ENCODE measurements at places on chromosomes 13 and 19.

DNA sequence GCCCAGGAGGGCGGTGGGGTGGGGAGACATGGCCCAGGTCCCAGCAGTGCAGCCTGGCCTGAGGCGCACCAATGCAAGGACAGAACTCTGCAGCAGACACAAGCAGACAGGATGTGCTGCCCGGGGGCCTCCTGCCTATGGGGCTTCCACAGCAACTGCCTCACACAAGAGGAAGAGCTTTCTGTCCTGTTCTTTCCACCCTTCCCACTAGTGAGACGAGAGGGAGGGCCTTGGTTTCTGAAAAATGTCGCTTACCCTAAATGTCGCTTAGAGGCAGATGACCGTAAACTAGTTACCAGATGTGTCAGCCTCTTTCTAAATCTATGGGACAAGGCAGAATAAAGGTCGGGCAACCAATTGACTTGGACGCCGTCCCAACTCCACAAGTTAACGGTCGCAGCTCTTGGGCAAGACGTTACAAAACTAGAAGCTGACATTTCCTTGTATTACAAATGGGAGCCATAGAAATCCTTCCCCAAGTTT is at the start of gene LAIR1:
TSS of gene LAIR1 (minus strand) at position 157 of the 483 bp plus-strand sequence. CDS start at position 30, 127 bp downstream.
- no peak for DNase-seq

DNA sequence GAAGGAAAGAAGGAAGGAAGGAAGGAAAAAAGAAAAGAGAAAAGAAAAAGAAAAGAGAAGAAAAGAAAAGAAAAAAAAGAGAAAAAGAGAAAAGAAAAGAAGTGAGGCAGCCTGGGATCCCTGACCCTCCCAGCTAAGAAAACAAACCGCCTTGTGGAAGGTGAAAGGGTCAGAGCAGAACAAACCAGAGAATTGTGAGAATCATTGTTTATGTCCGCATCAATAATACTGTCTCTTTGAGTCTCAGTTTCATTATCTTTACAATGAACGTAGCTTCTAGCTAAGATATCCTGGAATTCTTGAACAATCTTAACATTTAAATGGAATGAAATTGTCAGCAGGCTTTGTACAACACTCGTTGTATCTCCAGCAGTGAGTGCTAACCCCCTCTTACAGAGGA is 66.4 kb upstream of the SERP2 start:
- DNase-seq = peak; percentile 64

- DNase-seq = peak; percentile 92
Observed at GRCh38 chr13:19838865-19839275, 24.6 kb downstream of the ZMYM5 start.

- DNase-seq = no peak
Observed at GRCh38 chr13:41457589-41458186, 338 bp downstream of the RGCC start.

DNA sequence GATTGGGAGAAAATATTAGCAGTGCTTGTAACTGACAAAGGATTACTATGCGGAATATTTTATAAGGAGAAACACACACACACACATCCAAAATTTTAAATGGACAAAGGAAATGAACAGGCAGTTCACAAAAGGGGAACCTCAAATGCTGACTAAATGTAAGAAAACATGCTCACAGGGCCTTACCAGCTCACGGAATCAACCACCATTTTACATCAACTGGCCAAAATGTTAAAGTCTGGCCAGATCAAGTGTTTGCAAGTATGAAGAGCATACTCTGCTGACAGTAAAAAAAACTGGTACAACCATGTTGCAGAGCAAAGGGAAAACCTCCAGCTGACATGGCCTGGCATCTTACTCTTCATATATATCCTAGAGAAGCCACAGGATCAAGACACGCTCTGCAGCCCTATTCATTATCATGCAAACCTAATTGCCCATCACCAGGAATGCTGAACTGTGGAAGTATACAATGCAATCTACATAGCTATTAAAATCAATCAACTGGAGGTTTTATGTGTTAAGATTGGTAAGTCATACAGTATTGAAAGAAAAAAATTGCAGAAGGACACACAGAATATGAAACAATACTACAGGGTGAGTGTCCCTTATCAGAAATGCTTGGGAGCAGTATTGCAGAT is 124.4 kb downstream of the RNF17 start:
- no peak for DNase-seq

DNA sequence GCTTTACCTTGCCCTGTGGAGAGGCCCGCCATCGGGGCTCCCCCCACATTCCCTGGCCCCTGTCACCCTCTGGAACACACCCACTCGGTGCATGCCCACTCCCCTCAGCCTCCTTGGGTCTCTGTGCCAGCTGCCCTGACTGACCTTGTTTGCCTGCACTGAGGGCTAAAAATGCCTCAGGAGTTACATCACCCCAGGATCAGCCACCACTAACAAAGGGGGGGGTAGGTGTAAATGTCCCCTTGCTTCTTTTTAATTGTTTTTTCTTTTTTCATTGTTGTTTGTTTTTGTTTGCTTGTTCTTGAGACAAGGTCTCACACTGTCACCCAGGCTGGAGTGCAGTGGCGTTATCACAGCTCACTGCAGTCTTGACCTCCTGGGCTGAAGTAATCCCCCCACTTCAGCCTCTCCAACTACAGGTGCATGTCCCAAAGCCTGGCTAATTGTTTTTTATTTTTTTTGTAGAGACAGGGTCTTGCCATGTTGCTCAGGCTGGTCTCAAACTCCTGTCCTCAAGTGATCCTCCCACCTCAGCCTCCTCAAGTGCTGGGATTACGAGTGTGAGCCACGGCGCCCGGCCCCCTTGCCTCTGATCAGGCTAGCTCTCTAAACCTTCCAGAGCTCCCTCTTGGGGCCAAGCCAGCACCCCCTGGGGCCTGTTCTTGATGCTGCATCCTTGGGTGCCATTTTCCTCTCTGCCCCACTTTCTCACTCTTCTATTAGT is 297.1 kb downstream of the UQCRFS1 start:
- no peak for DNase-seq

GRCh38 chr19:42219812-42220750 is at the start of gene ZNF526:
TSS of gene ZNF526 (plus strand) at chr19:42220312. CDS start at chr19:42224404, 4,092 bp downstream.
- DNase-seq = peak; percentile 98

DNA sequence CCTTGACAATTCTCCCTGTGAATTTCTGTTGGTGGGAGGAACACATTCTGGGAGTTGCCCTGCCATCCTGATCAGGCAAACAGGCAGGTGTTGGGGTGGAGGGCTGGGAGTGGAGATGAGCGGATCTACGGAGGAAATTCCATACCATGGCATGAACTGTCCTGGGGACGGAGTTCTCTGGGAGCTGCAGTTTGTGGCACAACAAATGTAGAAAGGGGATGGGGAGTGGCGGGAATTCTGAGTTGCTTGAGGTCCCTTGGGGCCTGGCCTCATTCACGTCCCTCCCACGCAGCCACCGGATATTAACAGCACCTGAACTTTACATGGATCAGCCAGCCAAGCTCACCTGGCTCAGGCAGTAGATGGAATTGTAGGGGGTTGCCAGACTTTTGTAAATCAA is 70.0 kb downstream of the CHST8 start:
- no peak for DNase-seq

- peak; percentile 95 for DNase-seq
Observed at GRCh38 chr19:40433391-40434216, 7.8 kb upstream of the SERTAD1 start.

DNA sequence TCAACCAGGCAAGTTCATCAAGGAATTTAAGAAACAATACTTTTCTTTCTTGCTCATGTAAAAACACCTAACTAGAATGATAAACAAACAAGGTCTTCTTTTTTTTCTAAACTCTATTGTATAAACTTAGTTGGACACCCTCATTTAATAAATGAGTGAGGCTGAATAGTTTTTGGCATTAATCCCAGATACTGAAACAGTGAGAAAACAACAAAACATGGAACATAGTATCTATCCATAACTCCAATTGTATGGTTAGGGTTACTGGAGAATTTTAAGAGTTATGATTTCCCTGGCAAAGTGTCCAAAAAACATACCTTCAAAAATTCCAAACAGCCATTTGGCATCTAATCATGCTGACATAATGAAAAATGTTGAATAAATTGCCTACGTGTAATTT is 5.8 kb upstream of the POMP start:
- DNase-seq = no peak

GRCh38 chr13:20923272-20923671 is 20.7 kb upstream of the XPO4 start:
- no peak for DNase-seq

- DNase-seq = no peak
Observed at GRCh38 chr13:45339867-45340266, 1.1 kb downstream of the TPT1 start.

GRCh38 chr13:26867451-26868091 is 107.0 kb upstream of the GPR12 start:
- peak; percentile 48 for DNase-seq

GRCh38 chr19:41844601-41845000 is at the start of gene LYPD4:
TSS of gene LYPD4 (minus strand) at chr19:41844683. CDS start at chr19:41839285, 5,398 bp downstream.
- DNase-seq = no peak

DNA sequence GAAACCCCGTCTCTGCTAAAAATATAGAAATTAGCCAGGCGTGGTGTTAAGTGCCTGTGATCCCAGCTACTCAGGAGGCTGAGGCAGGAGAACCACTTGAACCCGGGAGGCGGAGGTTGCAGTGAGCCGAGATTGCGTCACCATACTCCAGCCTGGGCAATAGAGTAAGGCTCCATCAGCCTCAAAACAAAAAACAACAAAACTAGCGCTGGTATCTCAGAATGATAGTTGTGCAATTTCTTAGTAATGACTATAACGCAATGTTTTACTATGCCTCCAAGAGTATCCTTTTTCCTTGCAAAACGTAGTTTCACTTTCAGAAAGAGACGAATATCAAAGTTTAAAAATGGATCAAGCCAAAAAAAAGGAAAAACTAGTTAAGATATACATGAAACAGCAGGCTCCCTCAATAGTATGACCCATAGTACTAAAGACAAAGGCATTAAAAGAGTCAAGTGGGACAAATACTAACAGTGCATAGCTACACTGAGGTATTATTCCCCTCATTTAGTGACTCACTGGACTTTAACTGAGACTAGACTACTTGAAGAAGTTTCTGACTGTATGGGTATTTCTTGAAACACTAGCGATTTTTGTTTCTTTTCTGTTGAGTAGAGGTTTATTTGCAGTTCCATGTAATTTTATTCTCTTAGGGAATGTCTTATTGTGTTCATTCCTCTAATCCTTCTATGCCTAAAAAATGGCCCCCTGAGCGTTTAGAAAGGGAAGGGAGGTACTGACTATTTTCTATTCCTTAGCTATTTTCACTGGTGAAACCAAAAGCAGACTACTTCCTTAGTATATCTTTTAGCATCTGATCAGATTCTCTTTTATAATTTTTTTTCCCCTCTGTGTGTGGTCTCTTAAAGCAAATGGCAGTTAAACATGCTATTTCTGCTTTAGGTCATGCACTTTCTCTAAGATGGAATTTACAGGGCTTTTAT is 10.4 kb upstream of the ITM2B start:
- DNase-seq = peak; percentile 75

GRCh38 chr19:15404097-15404779 is 14.6 kb downstream of the AKAP8L start:
- no peak for DNase-seq

DNA sequence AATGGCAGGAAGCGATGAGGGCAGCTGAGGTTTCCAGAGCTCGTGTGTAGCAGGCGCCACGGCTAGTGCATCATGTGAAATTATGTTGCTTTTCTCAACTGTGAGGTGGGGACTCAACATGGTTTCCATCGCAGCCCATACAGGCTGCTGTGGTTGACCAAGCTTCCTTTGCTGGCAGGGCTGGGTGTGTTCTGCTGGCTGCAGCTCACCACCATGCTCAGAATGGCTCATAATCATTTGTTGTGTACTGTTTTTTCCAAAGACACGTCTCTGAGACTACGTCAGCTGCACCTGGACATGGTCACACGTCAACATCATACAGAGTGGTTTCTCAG is 16.1 kb upstream of the RASA3 start:
- no peak for DNase-seq

DNA sequence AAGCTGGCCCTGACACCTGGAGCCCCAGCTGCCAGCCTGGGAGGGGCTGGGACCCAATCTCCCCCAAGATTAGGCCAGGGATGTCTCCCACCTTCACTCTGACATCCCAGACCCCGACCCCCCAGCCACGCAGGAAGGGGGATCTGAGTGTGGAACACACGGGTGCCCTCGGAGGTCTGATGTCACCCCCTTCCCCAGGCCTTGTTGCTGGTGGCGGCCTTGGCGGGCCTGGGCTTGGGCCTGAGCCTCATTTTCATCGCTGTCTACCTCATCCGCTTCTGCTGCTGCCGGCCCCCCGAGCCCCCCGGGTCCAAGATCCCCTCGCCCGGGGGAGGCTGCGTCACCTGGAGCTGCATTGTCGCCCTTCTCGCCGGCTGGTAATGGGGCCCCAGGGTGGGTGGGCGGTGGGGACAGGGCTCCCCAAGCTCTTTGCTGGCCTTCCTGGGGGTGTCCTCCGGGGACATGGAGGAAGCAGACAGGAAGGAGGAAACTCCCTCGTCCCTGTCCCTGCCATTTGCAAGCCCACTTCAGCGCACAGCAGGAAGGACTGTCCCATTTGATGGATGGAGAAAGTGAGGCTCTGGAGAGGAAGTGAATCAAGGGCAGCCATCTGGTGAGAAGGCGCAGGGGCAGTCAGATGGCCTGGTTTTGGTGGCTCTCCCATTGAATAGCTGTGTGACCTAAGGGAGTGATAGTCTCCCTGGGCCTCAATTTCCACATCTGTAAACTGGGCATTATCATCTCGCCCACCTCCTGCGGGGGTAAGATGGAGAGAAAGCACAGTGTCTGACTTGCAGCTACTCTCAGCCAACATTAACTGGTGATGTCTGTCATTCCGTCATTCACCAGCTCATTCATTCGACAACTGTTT is 3.9 kb downstream of the TTYH1 start:
- no peak for DNase-seq
